ENCODE measurements at places on chromosomes 3 and 15.

DNA sequence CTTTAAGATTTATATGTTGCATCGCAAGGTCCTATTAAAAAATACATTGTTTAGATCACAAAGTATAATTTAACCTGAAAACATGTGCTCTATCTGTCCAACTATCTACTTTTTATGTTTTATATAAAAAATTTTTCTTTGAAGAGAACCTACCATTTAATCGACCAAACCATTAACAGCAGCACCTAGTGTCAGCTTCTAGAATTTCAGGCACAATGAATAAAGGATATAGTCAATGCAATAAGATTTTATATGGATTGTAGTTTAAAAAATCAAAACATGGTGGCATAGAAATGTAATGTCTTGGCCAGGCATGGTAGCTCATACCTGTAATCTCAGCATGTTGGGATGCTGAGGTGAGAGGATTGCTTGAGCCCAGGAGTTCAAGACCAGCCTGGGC is 313.7 kb downstream of the GAP43 start:
- DNase-seq: no peak

GRCh38 chr3:15795651-15796308 is 2.0 kb downstream of the ANKRD28 start:
- DNase-seq: no peak

DNA sequence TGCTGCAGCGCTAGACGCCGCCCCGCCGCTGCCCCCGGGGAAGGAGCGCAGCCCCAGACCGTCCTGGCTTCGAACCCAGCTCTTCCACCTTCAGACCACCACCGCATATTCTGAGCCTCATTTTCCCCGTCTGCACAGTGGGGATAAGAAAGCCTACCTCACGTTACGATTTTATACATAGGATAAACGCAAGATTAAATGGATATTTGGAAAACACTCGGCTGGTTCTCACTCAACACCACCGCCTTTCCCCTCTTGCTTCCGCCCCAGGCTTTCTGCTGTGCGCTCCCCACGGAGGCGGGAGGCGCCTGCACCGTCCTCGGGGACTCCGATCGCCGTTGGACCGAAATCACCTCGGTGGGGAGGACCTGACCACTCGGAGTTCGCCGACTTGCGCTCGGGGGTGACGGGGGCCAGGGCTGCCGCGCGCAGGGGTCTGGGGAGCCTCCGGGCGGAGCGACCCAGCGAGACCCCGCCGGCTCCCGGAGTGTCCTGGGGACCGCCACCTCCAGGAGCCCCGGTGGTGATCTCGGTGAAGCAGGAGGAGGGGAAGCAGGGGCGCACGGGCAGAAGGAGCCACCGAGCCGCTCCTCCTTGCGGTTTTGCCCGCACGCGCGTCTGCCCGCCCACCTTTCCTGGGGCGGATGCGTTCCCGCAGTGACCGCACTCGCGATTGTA is 4.0 kb downstream of the FBXL22 start:
- DNase-seq: peak; percentile 43

DNA sequence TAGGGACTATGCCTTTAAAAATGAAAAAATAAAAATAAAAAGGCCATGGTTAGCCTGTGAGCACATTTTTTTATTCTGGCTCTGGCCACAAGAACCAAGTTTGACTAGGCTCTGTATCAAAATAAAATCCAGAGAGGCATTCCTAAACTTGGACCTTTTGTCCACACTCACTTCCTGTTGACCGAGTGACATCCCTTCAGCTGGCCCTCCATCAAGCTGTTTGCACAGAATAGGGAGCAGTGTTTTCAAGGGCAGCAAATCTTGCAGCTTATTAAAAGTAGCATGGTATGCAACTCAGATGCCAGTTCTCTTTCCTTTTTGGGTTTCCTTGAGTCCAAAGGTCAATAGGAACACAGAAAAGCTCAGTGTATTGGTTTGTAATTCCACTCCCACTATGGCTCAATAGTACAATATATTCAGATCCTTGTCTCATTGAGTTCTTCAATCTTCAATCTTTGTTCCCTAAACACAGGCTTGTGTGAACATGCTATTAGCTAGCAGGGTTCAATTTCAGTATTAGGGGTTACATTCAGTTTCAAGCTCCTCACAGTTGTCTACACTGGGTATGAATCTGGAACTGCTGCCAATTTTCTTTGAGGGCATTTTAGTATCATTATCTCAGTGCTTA is 244.5 kb downstream of the RBMS3 start:
- peak; percentile 76 for DNase-seq

GRCh38 chr15:60871152-60871551 is 357.9 kb downstream of the RORA start:
- DNase-seq: no peak

- no peak for DNase-seq
Observed at GRCh38 chr3:86794361-86795065, 196.4 kb downstream of the VGLL3 start.

- DNase-seq: no peak
Observed at GRCh38 chr3:32850226-32850625, 32.4 kb downstream of the TRIM71 start.

DNA sequence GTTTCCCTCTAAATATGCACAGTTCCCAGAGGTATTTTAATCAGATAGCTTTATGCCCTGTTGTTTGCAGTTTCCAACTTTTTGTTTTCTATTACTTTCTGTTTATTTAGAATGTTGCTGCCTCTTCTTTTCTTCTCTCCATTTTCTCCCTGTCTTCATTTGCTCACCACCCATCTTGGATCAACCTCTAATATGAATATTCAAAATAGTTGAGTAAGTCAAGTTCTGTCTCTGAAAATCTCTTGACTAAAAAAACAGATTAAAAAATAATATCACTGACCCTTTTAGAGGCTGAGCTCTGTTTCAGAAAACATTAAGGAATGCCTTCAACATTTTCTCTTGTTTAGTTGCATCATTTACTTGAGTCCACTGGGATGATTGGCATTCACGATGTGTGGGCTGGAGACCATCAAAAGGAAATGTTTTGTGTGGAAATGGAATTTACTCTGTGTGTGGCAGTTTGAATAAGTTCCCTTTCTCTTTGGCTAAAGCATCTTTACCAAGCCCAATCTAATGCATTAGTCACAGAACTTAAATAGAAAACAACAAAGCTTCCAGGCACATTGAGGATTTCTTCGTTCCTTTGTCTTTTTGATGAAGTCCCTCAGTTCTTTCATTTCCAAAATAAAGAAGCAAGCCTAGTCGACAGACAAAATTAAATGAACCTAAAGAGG is 633.9 kb upstream of the TGFBR2 start:
- DNase-seq: no peak

- no peak for DNase-seq
Observed at GRCh38 chr3:32577174-32577573, 6.5 kb upstream of the DYNC1LI1 start.

- no peak for DNase-seq
Observed at GRCh38 chr3:125381314-125381713, 6.2 kb upstream of the ZNF148 start.

- DNase-seq: no peak
Observed at GRCh38 chr3:43951813-43952212, 261.1 kb downstream of the ABHD5 start.

- DNase-seq: no peak
Observed at GRCh38 chr3:129778871-129779270, 114.6 kb downstream of the TMCC1 start.

GRCh38 chr15:62841269-62841628 is 201.3 kb upstream of the TPM1 start:
- DNase-seq: no peak

- DNase-seq: no peak
Observed at GRCh38 chr3:161649900-161650484, 153.4 kb downstream of the OTOL1 start.

DNA sequence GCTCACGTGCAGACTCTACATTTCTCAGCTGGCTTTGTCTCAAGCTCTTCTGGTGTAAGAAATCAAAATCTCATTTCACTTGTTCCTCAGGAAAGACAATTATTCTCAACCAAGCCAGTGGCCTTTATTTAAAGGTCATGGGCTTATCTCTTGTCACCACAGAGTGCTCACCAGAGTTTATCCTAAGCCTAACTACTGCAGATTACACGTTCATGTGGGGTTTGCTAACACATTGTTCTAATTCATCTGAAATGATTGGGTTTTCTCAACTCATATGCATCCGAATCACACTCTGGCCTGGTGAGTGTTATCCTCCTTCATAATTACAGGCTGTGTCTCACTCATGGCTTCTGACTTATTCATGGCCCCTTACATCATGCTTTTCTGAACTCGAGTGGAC is 83.3 kb upstream of the TSC22D2 start:
- no peak for DNase-seq

DNA sequence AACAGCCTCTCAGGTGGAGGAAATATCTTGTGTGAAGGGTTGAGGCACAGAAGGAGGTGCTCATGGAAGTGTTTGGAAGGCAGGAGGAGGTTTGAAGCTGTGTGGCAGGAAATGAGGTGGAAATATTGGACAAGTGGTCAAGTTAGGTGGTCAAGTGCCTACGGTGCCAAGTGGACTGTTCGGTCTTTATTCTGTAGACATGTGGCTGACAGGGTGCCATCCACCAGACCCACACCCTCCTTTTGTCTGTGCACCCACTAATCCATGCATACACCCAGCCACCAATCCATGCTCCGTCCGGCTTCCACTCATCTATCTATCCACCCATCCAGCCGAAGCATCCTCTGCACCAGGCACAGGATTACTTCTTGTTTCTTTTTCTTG is 2.2 kb downstream of the SLC6A20 start:
- DNase-seq: no peak

- no peak for DNase-seq
Observed at GRCh38 chr3:177968891-177969290, 567.3 kb upstream of the KCNMB2 start.

GRCh38 chr3:5271372-5271683 is 83.8 kb downstream of the EDEM1 start:
- no peak for DNase-seq

GRCh38 chr15:48358229-48359152 is 27.3 kb downstream of the DUT start:
- DNase-seq: peak; percentile 50

DNA sequence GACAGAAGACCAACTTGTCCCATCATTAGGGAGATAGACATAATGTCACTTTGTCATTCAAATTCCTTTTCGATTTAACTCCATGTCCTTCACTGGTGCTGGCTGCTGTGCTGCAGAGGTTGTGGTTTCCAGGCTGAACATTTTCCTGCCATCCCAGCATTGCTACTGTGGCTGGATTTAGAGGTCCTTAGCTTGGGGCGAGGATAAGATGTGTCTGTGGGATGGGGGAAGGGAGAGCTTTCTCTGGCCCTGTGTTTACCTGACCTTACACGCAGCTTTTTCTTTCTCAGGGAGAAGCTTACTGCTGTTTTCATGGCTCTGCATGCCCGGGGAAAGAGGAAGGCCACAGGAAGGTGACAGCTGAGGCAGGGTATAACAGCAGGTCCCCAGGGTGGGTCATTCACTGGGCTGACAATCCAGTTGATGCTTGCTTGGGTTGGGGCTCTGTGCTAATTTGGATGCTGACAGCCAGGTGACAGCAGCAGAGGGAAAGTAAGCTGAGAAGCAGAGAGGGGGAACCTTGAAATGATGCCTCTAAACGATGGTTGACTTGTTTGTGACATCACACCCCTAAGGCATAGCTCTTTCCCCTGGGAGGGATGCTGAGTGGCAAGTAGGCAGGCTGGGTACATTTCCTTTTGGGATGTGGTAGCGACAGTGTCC is 326.9 kb upstream of the CTNNB1 start:
- DNase-seq: no peak

- no peak for DNase-seq
Observed at GRCh38 chr15:49706805-49707204, 86.0 kb downstream of the DTWD1 start.

- no peak for DNase-seq
Observed at GRCh38 chr3:133881492-133881891, 14.2 kb downstream of the RAB6B start.

DNA sequence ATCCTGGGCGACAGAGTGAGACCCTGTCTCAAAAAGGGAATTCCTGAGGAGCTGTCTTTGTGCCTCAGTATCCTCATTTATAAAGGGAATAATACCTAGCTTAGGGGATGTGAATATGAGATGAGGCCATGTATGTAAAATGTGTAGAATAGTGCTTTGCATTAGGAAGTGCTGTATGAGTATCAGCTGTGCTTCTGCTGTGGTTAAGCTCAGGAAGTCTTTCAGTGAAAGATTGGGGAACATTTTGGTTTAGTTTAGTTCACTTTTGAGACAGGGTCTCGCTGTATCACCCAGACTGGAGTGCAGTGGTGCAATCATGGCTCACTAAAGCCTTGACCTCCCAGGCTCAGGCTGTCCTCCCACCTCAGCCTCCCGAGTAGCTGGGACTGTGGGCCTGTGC is 10.6 kb downstream of the THUMPD3 start:
- DNase-seq: no peak

DNA sequence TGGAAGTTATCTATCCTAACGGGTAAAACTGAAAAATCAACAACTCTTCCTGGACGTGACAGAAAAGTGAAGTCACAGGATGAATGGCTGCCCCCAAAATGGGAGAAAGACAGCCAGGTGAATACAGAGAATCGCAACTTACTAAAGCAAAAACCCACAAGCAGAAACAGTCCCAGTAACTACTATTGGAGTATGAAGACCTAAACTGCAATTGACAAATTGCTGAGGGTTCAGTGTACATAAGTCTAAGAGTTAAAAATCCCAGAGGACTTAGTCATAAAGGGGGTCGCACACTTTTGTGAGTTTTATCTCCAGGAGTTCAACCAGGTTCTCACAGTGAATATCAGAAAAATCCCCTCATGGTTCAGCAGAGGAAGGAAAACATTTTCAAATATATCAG is 56.8 kb upstream of the IMPG2 start:
- DNase-seq: no peak

DNA sequence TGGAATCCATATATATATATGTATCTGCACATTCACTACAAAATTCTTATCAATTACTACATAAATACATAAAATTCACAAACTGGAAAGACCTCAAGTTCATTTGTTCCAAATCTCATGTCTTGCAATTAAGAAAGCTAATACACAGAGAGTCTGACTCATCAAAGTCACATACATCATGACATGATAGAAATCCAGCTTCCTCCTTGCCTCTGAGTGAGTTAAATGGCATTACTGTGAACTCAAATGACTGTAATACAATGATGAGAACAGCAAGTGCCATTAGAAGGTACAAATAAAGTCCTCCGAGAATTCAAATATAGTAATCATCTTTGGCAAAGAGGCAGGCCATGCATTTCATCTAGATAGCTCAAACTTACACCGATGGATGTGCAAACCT is 55.1 kb upstream of the AGTR1 start:
- DNase-seq: no peak

DNA sequence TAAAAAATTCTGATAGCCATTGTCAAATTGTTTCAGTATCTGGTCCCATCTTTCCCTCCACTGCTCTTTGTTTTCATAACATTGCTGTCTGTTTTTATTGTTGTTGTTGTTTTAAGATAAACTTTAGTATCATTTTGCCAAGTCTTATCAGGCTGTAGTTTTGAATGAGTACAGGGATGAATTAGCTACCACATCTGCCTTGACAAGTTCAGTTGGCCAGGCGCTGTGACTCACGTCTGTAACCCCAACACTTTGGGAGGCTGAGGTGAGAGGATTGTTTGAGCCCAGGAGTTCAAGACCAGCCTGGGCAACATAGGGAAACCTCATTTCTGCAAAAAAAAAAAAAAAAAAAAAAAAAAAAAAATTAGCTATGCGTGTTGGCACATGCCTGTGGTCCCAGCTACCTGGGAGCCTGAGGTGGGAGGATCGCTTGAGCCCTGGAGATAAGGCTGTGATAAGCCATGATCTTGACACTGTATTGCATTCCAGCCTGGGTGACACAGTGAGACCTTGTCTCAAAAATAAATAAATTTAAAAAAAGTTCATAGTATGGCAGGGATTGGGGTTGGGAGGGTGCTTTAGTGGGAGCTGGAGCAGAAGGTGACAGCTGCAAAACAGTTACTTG is 8.3 kb upstream of the ANKDD1A start:
- DNase-seq: no peak
